ENCODE measurements at places on chromosomes 1 and 21.

DNA sequence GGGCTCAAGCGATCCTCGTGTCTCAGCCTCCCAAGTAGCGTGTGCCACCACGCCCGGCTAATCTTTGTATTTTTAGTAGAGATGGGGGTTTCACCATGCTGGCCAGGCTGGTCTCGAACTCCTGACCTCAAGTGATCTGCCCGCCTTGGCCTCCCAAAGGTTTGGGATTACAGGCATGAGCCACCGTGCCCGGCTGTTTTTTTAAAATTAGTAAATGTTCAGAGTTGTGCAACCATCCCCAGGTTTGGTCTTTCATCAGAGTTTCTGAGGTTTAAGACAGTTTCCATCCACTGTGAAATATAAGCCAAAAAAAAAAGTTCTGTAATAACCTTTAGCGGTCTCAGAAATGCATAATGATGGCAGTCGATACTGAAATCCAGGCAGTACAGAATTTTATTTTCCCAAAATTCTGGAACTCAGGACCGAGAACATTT is 550 bp upstream of the SYT11 start:
- DNase-seq = peak; percentile 65

DNA sequence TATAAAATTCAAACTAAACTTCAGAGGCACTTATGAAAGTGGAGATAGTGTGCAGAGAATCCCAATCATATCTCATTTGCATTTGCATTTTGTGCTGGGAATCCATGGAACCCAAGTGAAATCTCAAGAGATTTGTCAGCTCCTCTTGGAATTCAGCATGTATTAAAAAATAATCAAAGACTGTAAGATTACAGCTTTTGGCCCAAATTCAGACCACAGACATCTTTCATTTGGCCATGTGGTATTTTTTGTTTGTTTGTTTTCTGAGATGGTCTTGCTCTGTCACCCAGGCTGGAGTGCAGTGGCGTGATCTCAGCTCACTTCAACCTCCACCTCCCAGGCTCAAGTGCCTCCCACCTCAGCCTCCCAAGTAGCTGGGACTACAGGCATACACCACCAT is 3.8 kb upstream of the CACYBP start:
- no peak for DNase-seq

DNA sequence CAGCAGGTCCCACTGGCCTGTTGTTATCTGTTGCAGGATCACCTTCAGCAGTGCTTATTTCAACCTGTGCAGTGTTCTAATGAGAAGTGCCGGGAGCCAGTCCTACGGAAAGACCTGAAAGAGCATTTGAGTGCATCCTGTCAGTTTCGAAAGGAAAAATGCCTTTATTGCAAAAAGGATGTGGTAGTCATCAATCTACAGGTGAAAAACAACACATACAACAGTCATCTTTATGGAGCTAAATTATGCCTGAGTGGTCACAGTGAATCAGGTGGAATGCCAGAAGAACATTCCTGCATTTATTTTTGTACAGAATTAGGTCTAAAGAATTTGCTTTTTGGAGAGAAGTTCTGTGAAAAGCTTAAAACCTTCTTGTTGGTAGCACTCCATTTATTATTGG is 33.2 kb downstream of the TRAF5 start:
- no peak for DNase-seq

DNA sequence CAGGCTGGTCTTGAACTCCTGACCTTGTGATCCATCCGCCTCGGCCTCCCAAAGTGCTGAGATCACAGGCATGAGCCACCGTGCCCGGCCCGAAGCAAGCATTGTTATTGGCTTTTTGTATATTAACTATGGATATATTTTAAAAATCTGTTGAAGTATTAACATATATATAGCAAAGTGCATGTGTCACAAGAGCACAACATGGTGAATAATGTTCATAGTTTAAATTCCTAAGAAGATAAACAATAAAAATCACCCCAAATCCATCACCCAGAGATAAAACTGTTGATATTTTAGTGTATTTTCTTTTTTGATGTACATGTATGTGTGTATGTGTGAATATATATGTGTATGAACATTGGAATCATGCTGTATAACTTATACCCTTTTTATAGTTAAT is 9.1 kb upstream of the FOXE3 start:
- DNase-seq = no peak

- DNase-seq = no peak
Measured at GRCh38 chr1:70324683-70325082, 29.8 kb downstream of the ANKRD13C start.

- no peak for DNase-seq
Measured at GRCh38 chr21:27772816-27773215, 805.9 kb upstream of the ADAMTS5 start.

DNA sequence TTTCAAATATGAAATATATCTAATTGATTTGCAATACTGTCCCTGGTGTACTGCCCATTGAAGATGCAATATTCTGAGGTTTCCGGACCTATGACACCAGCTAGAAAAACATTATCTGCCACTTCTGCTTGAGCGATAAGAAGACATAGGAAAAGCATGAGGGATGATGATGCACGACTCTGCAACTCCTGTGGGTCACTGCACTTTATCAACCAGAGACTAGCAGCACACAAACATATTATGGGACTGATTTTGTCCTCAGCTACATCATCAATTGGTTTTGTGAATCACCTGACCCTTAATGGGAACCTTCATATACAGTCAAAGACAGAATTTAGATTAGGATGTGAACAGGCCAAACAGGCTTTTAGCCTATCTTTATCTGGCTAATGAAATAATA is 13.8 kb upstream of the KCNA3 start:
- DNase-seq = no peak

DNA sequence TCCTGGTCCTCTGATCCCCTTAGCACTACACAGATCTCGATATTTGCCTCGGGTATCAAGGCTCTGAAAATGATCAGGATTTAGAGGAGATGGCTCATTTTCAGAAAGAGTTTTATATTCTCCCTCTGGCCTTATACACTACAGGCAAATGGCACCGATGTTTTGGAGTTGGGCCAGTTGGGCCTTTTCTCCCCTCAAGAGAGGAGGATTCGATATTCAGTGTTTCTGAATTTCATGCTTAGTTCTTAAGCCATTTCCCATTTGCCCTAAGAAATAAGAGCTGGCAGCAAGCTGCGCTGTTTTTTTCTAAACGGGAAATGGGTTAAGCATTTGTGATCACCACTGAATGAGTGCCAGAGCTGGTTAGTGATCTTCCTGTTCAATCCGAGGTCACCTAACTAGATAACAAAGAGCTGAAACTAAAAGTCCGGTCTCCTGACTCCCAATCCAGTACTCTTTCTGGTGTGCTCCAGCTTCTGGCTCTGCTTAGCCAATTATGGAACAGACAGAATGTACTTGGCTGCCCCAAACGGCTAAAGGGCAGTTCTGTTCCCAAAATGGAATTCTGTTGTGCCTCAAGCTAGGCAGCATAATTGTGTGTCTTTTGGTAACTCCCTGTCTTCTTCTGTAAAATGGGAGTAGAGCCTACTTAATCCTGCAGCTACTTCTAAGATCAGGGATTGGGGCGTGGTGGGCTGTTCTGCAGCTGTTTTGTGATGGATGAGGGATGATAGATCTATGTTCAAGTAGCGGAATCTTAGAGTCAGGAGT is 1.2 kb upstream of the CPT2 start:
- no peak for DNase-seq

DNA sequence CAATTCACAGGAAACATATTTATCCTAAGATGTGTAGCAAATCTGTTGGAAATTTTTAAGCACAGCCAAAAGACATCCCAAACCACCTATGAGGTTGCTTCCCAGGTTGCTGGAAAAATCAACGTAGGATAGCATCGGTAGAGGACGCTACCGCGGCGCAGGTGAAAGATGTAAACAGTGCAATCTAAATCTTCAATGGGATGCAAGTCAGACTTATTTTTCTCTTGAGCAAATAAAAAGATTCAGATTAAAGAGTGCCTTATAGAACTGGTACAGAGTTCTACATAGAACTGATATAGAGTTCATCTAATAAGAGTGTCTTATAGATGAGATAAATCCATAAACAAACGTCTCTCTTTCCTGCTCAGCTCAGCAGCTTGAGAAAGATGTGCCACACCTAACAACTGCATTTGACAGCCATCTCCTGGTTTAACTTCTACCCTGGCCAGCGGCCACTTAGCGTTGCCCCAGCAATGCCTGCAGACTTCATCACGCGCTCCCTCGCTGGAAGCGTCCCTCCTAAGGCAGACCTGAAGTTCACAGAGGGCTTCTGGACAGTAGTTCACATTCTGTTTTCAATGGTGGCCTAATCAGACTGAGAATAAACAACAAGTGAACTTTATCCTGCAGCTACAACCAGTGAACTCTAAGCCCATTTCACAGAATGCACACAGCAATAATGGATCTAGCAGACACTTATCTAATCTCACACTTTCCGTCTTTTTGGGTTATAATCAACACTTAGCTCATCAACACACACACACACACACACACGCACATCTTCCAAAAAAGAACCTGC is 164.5 kb downstream of the TOMM20 start:
- peak; percentile 54 for DNase-seq

- DNase-seq = no peak
Measured at GRCh38 chr1:202844935-202845334, 34.2 kb downstream of the PCAT6 start.

DNA sequence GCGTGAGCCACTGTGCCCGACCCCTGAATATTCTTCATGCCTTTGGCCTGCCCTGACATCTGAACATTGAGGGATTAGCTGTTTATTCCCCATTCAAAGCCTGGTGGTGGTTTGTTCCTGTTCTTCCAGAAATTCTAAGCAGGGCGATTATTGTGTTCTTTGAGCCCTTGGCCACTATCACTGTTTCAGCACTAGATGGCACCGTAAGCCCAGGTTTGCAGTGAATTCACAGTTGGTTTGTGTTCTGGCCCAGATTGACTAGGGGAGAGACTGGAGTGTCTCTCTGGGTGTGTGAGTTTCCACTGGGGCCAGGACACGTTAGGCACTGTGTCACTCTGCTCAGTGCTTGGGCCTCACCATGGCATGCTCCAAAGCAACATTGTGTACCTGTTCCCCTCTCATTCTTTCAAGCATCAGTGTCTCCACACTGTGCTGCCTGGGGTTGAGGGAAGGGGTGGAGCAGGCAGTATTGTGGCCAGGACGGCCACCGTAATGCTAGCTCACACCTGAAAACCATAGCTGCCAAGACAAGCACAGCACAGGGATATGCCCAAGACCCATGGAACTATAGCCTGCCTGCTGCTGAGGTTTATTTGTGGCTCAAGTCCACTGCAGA is 52.7 kb downstream of the PKN2 start:
- DNase-seq = peak; percentile 58

DNA sequence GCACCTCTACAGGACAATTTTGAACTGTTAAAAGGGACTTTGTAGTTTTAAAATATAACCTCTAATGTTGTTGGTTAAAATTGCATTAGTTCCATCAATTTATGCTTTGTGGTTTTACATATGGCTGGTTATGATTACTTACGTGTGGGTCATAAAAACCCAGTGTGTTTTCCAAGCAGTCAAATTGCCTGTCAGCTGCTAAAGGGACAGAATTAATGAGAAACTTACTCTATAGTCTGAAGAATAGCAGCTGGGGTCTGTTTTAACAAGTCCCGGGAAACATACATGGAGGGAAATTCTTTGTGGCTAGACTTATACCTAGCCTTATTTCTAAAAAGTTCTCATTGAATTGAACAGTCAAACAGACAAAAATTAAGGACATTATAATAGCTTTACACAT is 820.9 kb upstream of the ADGRL4 start:
- no peak for DNase-seq

- DNase-seq = no peak
Measured at GRCh38 chr1:153790313-153790965, 15.2 kb downstream of the SLC27A3 start.

DNA sequence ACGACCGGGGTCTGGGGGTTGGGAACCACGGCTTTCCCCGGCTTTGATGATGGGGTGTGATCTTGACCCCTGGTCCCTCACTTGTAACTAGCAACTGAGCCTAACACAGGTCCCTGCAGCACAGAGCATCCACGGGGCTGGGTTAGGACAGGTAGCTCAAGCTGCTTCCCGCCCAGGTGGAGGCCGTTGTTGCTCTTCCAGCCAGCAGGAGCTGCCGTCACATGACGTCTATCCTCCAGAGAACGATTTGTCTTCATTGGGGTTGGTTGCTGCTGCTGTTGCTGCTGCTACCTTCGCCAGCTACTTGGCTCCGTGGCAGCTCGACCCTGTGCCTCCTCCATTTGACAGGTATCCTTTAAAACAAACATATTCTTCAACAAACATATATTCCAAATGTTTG is 74.3 kb upstream of the ADAR start:
- no peak for DNase-seq

DNA sequence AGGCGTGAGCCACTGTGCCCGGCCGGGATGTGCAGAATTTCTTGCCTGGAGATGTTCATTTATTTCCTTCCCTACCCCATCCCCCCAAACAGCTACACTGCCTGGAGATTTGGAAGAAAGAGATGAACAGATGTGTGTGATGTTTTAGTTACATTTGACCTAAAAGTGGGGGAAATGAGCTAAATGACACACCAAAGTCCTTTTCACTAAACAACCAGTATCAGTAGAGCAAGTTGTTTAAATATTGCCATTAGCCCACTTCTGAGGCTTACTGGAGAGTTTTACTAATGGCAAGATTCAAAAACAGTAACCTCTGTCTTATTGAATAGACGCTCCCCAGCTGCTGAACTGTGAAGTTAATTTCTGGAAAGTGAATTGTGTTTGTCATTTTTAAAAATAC is 100.1 kb downstream of the RUNX1 start:
- no peak for DNase-seq

DNA sequence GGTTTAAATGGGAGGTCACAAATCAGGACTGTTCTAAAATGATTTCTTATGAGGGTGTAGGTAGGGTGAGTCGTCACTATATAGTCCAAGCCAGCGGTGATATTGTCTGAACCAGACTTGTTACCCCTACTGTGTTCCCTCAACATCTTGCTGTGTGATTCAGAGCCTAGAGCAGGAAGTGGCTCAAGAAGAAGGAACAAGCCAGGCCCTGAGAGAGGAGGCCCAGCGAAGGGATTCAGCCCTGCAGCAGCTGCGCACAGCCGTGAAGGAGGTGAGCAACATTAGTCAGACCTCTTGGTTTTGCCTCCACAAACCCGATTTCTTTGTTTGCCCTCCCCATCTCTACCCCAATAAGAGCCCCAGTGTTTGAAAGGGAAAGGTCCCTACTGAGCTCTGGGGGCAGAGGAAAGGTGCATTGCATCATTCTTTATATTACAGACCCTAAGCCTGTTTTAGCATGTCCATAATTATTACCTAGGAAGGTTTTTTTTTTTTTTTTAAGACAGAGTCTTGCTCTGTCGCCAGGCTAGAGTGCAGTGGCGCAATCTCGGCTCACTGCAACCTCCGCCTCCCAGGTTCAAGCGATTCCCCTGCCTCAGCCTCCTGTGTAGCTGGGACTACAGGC is 5.0 kb upstream of the SH3BGRL3 start:
- no peak for DNase-seq

DNA sequence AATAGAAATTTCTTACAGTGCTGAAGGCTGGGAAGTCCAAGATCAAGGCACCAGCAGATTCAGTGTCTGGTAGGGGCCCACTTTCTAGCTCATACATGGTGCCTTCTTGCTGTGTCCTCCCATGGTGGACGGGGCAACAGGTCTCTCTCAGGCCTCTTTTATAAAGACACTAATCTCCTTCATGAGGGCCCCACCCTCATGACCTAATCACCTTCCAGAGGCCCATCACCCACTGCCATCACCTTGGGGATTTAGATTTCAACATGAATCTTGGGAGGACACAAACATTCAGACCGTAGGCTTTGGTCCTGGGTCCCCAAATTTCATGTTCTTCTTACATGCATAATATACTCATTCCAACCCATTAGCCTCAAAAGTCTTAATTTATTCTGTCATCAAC is 71.5 kb downstream of the PGM1 start:
- DNase-seq = no peak
